ENCODE measurements at places on chromosomes 5 and 9.

GRCh38 chr9:27041746-27042145, 36.3 kb upstream of the LRRC19 start:
- DNase-seq: no peak

DNA sequence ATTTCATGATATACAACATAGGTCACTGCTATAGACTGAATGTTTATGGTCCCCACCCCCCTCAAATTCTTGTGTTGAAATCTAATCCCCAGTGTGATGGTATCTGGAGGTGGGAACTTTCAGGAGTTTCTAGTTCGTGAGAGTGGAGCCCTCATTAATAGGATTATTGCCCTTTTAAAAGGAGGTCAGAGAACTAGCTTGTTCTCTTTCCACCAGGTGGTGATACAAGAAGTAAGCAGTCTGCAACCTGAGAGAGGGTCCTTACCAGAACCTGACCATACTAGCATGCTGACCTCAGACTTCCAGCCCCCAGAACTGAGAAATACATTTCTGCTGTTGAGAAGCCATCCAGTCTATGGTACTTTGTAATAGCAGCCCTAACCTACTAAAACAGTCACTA, 33.3 kb downstream of the TMEM161B start:
- DNase-seq: no peak

DNA sequence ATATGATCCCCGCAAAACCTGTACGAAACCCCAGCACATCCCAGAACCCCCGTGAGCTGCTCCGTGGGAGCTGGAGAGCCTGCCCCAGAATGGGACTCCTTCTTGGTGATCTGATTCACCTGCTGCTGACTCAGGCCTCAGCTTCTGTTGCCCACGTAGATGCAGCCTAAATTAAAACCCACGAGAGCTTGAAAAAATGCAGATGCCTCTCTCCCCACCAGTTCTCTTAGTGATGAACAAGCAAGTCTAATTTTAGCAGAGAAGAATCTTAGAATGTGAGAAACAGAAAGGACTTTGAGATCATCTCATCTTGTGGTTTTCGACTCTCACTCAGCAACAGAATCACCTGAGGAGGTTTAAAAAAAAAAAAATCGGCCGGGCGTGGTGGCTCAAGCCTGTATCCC, 57.6 kb downstream of the TMOD1 start:
- no peak for DNase-seq

DNA sequence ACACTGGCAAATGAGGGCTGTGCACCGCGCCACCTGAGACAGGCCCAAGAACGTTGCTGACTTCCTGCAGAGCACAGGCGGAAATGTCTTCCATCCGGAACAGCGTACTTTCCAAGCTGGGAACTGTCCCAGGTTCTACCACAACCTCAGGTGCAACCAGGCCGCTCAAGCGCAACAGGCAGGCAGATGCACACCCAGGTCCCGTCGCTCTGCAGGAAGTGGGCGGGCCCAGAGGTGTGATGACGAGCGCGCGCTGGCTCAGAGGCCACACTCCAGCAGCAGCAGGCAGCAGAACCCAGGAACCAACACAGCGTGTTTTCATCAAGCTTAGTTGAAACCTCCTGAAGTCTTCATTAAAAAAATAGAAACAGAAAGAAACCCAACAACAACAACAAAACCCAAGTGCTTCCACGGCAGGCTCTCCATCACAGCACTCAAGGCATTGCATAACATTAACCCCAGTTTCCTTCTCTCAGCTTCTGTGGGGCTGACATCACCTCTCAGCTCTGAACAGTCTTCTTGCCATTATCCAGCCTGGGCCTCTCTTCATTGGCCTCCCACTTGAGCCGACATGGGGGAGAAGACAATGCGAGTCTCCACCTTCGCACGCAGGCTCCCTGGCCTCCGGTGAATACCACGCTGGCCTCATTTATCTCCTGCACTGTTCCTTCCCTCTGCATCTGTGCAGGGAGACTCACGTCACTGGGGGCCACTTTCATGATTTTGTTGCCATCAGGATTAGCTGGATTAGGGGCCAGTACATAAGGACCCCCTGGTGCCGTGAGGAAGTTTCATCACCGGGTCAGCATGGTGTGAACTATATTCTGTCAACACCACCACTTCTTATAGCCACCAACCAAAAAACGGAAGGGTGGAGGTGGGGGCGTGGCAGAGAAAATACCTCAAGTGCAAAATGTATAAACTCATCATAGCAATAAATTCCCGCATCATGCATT, 22.1 kb downstream of the PTCH1 start:
- peak; percentile 79 for DNase-seq

DNA sequence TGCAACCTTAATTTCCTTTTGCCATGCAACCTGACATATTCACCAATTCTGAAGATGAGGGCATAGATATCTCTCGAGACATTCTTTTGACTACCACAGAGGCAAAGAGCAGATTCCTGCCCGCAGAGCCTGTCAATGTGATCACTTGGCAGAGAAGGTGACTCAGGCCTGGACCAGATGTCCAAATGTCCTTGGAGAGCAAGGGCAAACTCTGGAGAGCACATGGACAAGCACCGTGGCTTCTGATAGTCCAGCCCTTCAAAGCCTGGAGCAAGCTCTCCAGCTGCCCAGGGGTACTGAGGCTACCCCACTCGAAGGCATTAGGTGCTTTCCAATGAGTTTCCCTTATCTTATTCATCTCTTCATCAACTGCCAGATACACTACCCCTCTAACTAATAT, 50.4 kb upstream of the ALDH1B1 start:
- no peak for DNase-seq

GRCh38 chr5:136811086-136811485, 445.7 kb upstream of the TRPC7 start:
- no peak for DNase-seq

DNA sequence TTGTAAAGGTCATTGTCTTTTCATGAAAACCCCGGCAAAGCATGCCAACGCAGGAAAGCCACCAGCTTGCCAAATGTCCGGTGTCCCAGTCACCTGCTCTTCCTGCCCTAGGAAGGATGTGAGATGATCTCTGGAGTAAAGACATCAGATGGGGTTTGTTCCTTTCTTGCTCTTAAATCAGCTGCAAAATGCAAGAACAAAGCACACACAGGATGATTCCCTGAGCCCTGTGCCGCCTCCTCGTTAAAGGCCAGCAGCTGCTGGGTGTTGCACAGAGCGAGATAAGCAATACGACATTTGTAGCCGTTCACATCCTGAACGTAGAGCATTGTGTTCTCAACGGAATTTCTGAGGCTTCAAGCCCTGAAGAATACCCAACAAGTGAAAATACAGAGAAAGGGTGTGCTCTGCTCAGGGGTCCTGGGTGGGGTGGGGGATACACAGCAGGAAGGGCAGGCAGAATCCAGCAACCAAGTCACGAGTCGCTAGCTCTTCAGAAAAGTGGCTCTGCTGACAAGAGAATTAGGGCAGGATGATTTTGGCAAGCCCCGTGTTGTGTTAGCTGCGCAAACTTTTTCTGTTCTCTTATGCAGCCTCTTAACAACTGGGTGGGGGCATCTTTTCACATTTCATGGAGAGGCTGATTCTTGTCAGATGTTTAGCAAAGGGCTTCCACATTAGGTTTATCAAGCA, 229.2 kb upstream of the MAP3K1 start:
- DNase-seq: no peak

DNA sequence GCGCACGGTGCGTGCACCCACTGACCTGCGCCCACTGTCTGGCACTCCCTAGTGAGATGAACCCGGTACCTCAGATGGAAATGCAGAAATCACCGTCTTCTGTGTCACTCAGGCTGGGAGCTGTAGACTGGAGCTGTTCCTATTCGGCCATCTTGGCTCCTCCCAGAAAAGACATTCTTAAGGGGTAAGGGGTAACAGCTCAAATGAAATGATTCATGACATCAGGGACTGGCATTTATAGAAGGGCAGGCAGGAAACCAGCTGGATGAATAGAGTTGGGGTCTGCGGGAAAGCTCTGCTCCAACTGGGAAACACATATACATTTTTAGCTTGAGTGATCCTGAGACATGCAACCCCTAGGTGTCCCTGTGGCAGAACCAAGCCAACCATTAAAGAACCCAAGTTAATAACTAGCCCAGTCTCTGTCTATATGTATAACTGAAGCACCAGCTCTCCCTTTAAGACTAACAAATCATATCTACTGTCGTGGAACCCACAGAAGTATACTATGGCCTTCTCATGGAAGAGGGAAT, 119.3 kb downstream of the LMNB1 start:
- no peak for DNase-seq

- DNase-seq: no peak
Observed at GRCh38 chr9:93141771-93142483, 7.9 kb upstream of the NINJ1 start.

DNA sequence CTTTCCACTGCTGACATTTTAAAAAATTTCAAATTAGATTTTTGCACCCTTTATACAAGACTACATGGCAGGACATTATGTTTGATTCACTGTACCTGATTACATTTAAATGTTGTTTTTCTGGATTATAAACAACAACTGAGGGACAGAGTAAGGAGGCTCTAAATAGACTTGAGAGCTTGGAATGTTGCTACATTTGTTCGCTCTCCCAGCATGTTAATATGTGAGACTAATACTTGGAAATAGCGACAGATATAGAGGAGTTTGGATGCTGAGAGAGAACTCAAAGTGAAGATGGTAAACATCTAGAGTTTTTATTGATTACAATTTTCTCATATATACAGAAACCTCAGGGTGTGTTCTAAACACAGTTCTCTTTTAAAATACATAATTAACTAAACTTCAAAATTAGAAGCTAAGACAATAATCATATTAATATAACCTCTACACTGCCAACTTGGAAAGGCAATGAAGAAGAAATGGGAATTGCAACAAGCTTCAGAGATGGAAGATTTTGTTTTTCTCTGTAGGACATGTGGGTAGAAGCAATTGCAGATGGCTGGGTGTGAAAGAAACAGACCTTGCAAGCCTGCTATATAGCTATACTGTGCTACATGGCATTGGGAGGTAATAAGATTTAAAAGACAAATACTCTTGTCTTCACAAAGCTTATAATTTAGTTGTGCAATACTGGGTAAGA, 1.4 kb upstream of the NDFIP1 start:
- DNase-seq: no peak

DNA sequence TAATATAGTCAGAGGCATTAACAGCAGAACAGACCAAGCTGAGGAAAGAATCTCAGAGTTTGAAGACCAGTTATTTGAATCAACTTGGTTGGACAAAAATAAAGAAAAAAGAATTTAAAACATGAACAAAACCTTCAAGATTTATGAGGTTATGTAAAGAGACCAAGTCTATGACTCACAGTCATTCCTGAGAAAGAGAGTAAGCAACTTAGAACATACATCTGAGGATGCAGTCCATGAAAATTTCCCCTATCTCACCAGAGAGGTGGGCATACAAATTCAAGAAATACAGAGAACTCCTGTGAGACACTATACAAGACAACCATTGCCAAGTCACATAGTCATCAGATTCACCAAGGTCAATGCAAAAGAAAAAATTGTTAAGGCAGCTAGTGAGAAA, 17.4 kb upstream of the C9orf72 start:
- DNase-seq: no peak

DNA sequence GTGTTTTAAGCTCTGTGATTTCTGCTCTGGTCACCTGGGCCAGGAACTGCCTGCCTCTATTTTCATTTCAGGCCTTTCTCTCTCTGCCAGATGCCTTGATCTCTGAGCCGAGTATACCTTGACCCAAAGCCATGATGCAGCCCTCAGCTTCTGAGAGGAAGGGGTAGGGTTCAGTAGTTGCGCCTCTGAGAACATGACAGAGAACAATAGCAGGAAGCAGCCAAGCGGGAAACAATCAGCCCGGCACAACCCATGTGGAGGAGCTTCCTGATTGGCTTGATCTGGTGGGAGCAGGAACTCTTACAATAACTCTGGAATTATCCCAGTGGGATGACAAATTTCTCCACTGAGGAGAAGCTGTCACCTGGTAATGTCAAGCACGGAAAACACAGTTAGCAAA, 127.4 kb downstream of the PALM2AKAP2 start:
- DNase-seq: peak; percentile 37

DNA sequence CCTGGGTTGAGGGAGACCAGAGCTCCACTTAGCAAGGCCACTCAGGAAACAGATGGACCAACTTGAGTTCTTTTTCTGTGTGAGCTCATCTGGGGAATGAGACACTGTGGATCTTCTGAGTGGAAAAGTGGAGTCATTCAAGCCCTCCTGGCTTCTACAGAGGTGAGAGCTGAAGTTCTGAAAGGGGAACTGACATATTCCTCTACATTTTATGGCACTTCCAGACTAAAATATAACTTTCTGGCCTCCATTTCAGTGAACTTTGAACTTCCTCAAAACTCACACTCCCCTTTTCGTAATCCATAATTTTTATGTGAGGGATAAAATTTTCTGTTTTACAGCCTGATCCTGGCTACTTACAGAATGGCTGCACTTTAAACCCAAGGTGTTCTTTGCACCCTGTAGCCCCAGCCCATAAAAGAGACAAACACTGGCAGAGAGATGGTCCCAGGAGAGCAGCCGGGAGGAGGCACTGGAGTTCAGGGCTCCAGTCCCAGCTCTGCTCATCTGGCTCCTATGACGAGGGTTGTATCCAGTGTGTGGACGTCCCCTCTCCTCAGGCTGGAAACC, 10.8 kb downstream of the SPAAR start:
- DNase-seq: no peak

- DNase-seq: peak; percentile 13
Observed at GRCh38 chr5:175059687-175060211, 335.4 kb downstream of the MSX2 start.

GRCh38 chr5:149666212-149666852, 63.8 kb upstream of the PPARGC1B start:
- no peak for DNase-seq

- no peak for DNase-seq
Observed at GRCh38 chr9:135583688-135584011, 22.1 kb downstream of the PAEP start.

GRCh38 chr9:116247791-116248374, 94.3 kb downstream of the PAPPA start:
- no peak for DNase-seq

DNA sequence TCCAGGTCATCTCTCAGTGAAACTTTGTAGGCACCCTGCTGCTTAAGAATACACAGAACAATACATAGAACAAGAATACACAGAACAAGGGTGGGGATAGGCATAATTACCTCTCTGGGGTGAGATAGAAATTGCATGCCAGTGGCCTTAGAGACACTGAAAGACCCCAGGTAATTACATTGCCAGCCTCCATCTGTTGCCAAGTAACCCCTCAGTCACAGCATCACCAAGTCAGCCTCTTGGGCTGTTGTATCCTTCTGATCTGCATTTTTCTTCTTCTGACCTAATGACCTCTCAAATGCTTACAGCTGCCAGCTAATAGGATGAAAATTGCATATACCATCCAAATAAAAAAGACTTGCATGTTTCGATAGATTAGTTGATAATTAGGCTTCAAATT, 167.7 kb downstream of the GRIA1 start:
- no peak for DNase-seq

GRCh38 chr5:749101-749670, 35.3 kb downstream of the ZDHHC11B start:
- DNase-seq: no peak

- DNase-seq: no peak
Observed at GRCh38 chr5:87717761-87718160, 305.0 kb upstream of the CCNH start.

DNA sequence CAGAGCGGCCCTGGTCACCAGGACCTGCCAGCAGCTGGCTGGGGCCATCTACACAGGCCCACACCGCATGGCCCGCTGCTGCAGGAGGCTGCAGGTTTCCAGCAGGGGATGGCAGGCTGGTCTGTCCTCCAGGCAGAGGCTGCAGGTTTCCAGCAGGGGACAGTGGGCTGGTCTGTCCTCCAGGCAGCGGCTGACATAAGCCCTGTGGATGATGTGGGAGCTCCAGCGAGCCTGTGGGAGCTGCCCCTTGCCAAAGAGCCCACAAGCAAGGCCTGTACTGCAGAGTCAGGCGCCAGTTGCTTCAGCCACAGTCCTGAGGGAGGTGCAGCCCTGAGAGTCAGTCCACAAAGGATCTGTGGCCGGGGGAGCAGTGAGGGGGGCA, 18.5 kb downstream of the TPPP start:
- no peak for DNase-seq
